Fibroblast of villous mesenchyme (primary cell): ENCODE measurements at places on chromosomes 2 and 18.

DNA sequence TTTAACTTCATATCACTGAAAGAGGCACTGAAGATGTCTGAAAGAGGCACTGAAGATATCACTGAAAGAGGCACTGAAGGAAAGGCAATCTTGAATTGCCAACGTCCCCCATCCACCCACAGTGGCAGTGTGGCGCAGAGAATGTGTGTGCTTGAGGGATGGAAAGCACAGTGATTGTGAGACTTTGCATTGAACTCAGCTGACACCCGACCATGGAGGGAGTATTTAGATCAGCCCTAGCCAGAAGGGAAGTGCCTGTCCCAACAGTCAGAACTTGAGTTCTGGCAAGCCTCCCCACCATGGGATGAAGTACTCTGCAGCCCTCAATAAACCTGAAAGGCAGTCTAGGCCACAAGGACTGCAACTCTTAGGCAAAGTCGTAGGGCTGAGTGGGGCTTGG lies 33.8 kb downstream of the MAP4K3 start:
- DNase-seq: no peak

DNA sequence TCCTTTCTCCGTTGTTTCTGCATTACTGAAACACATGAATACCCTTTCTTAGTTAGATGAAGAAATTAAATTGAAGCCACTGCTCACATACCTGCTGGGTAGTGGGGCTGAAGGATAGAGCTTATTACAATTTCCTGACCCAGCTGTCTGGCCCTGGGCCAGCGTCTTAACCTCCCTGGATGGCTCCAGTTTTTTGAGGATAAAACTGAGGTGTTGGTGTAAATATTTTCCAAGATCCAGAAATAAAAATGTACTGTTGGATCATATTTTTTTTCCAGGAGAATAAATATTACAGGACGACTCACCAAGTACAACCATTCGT lies 3.5 kb downstream of the RNF144A start:
- no peak for DNase-seq

DNA sequence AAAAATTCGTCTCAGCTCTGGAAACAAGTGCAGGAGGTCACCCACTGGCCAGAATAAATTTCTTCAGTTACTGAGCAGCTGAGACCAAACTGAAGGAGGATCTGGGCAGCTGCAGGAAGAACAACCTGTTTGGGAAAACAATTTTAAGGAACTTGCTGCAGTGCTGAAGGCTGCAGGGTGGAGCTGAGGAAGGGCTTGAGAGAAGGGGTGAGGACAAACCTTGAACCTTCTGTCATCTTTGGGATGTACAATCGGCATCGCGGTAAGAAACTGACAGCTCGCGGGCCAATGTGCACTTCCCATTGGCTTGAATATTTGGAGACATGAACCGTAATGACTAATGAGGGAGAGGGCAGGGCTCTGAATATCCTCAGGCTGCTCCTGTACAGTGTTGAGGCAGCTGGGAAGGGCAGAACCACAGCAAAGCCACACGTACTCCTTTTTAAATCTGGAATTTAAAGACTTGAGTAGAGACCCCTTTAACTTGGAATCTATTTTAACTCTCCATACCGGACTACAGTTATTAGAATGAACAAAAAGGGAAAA lies 90.3 kb downstream of the TACR1 start:
- no peak for DNase-seq

DNA sequence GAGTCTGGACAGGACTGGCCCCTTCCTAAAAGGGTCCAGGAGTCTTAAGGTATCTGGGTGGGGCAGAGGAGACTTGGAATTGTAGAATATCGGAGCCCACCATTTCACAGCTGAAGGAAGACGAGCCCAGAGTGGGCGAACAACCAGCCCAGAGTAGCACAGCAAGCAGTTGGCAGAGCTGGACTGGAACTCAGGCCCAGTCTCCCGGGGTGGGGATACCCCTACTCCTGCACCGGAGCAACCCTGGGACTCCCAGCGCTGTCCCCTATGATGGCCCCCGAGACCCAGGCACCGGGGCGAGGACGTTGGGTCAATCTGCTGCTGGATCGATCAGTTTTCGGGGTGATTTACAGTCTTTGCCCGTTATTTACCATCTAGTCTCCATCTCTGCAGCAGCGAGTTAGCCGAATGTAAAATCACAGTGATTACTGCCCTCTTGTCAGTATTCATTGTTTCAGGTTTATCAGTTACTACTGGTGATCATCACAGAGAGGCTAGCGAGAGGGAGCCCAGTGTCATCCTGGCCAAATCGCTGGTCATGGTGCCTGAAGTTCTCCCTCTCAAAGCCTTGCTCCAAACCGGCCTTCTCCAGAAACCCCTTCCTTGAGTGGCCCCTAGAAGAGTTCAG lies 75.3 kb downstream of the SMAD7 start:
- DNase-seq: no peak
